ENCODE measurements at places on chromosomes 6 and 20.

DNA sequence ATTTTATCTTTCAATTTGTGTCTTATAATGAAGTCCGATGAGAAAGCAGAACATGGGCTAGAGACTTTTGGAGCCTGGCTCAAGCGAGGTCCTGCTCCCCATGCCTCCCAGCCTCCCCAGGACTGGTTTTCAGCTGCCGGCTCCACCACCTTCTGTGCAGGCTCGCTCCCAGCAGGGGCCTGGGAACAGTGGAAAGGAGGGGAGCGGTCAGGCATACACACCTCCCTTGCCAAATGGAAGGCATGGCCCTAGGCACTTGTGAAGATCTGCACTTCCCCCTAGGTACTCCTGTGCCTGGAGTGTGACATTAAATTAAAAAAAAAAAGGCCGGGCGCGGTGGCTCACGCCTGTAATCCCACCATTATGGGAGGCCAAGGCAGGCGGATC, 4.7 kb upstream of the MOG start:
- DNase-seq = no peak

GRCh38 chr6:158039571-158040050, 57.9 kb downstream of the SYNJ2 start:
- no peak for DNase-seq

GRCh38 chr6:114343782-114344144, 940 bp upstream of the HS3ST5 start:
- DNase-seq = no peak

- DNase-seq = no peak
Observed at GRCh38 chr6:40287296-40287850, 299.8 kb downstream of the LRFN2 start.

DNA sequence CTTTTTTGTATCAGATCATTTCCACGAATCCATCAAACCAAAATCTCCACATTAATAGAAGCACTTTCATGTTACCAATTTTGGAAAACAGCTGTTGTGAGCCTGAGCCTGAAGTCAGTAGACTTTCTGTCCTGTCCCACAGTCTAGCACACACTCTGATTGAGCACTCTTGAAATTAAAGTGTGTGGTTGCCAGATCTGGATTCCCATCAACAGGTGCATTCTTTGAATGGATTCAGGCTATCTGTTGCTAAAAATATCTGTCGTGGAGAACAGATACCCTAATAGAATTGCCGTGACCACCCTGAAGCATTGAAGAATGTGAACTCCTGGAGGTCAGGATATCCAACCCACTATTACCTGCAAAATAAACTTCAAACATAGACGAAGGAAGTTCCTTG, 73.3 kb downstream of the TFAP2A start:
- DNase-seq = no peak

- DNase-seq = no peak
Observed at GRCh38 chr6:130306377-130306776, 59.4 kb upstream of the TMEM200A start.

DNA sequence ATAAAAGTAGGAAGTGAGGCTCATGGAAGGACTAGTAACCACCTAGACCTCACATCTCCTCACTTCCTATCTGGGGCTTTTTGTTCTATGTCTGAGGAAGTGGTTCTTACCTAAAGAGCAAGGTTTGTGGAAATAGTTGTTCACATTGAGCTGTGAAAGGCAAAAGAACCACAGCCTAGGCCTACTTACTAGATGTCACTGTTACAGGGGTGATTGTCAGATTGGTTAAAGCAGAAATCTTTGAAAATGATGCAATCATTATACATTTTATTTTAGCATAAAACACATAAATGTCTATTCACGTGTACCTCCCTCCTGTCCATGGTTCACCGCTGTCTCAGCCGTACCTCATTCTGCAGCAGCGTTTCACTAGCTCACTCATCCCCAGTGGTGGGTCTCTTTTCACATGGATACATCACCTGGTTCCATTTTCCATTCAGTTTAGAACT, 268.8 kb downstream of the TMEM242 start:
- DNase-seq = no peak

DNA sequence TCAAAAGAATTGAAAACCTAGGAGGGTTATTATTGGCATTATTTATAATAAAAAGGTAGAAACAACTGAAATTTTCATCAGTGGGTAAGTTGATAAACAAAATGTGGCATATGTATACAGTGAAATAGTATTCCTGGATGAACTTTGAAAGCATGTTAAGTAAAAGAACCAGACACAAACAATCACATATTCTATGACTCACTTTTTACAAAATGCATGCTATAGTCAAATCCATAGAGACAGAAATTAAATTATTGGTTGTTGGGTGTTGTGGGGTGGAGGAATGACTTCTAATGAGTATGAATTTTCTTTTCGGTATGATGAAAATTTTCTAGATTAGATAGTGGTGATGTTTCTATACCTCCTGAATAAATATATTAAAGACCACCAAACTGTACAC, 94.6 kb downstream of the LRRC1 start:
- DNase-seq = no peak

- DNase-seq = no peak
Observed at GRCh38 chr20:23032056-23032749, 2.9 kb upstream of the SSTR4 start.

- DNase-seq = no peak
Observed at GRCh38 chr6:4510906-4511640, 265.1 kb upstream of the CDYL start.

DNA sequence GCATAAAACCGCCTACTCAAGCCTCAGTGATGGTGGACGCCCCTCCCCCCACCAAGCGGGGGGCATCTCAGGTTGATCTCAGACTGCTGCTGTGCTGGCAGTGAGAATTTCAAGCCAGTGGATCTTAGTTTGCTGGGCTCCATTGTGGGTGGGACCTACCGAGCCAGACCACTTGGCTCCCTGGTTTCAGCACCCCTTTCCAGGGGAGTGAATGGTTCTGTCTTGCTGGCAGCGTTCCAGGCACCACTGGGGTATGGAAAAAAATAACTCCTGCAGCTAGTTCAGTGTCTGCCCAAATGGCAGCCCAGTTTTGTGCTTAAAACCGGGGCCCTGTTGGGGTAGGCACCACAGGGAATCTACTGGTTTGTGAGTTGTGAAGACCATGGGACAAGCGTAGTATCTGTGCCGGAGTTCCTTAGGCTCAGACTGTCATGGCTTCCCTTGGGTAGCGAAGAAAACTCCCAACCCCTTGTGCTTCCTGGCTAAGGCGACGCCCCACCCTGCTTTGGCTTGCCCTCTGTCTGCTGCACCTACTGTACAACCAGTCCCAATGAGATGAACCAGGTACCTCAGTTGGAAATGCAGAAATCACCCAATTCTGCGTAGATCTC, 1334.5 kb upstream of the ADGRB3 start:
- no peak for DNase-seq

- peak; percentile 80 for DNase-seq
Observed at GRCh38 chr6:128520436-128521281, at the start of gene PTPRK. PTPRK (minus strand) TSS chr6:128520599; CDS start chr6:128520358, 241 bp downstream.

GRCh38 chr6:150722614-150723344, 123.1 kb downstream of the PLEKHG1 start:
- no peak for DNase-seq

GRCh38 chr20:35341366-35342028, 49.3 kb upstream of the FAM83C start:
- no peak for DNase-seq

- DNase-seq = no peak
Observed at GRCh38 chr6:134398453-134398852, 80.5 kb upstream of the SGK1 start.

GRCh38 chr6:125802943-125803377, 12.2 kb downstream of the NCOA7 start:
- no peak for DNase-seq

GRCh38 chr20:46811224-46812084, 83.2 kb upstream of the EYA2 start:
- no peak for DNase-seq

- no peak for DNase-seq
Observed at GRCh38 chr6:52392944-52393343, 27.2 kb upstream of the EFHC1 start.

- no peak for DNase-seq
Observed at GRCh38 chr6:159981403-159982245, 12.7 kb downstream of the IGF2R start.

Data from stimulated activated CD4-positive, alpha-beta T cell treated with anti-CD3 and anti-CD28 coated beads, Interleukin-1b, Interleukin-23, amount 100 ng/mL, for 1 hour (primary cell).